ENCODE measurements at places on chromosomes 12 and 14.
A peak's percentile ranks its signal among the peaks of the same experiment; 100 is the strongest.

DNA sequence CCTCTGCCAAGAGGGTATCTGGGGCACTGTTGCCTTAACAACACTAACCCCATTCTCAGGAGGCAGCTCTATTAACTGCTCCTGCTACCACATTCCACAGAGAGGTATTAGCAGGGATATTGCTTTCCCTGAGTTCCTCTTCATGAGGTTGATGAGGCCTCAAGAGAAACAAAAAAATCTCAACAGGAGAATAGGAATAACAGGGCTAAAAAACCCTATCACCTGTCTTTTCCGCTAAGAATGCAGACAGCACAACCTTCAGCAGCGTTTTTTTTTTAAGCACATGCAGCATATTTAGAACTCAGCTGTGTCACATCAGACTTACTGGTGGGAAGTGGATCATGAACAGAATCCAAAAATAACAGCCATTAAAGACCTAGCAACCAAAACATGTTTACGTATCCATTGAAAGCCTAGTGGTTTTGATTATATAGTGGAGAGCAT is 29.2 kb downstream of the ATF7 start:
- DNase-seq = no peak

DNA sequence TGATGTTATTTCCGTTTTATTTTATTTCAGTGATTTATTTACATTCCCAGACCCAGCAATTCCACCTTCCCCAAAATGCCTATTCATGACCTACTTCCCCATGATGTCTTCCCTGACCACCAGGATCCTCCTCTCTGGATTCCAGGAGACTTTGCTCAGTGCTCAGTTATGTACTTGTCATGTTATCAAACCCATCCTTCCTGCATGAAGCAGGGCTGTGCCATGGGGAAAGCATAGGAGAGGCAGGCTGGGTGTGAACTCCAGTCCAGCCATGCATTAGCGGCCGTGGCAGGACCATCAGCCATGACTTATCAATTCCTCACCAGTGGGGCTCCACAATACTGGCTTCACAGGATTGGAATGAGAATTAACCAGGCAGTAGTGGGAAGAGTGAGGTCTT is 57.8 kb downstream of the B4GALNT3 start:
- no peak for DNase-seq

DNA sequence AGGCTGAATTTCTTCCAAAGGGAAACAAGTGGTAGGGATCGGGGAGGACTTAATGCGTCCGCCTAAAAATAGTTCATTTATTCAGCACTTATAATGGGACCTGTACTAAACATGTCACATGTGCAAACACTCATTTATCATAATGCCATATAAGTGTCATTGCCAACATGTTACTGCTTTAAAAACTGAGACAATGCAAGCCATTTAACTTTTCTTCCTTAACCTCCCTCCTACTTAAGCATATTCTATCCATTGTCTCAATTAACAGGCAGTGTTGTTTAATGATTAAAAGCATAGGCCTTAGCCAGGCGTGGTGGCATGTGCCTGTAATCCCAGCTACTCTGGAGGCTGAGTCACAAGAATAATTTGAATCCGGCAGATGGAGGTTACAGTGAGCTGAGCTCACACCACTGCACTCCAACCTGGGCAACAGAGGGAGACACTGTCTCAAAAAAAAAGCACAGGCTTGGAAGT is 13.5 kb upstream of the SCFD1 start:
- no peak for DNase-seq

- no peak for DNase-seq
Measured at GRCh38 chr14:21063479-21063878, 5.9 kb downstream of the RNASE8 start.

- no peak for DNase-seq
Measured at GRCh38 chr12:49777800-49778748, 36.7 kb downstream of the TMBIM6 start.

DNA sequence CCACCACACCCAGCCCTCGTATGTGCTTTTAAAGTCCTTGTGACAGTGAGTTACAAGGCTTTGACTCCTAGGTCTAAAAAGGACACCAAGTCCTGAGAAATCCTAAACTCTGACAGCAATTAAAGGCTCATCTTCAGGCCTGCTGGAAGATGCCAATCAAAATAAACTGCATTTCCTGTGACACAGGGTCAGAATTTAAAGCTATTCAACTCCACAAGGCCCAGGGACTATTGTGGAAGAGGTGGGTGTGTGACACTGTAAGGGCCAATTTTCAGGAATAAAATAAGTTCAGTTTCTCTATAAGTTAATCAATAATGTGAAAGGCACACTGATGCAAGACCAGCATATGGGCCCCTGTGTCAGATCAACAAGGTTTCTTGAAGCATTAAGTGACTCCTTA is 69.5 kb upstream of the HECTD1 start:
- no peak for DNase-seq

DNA sequence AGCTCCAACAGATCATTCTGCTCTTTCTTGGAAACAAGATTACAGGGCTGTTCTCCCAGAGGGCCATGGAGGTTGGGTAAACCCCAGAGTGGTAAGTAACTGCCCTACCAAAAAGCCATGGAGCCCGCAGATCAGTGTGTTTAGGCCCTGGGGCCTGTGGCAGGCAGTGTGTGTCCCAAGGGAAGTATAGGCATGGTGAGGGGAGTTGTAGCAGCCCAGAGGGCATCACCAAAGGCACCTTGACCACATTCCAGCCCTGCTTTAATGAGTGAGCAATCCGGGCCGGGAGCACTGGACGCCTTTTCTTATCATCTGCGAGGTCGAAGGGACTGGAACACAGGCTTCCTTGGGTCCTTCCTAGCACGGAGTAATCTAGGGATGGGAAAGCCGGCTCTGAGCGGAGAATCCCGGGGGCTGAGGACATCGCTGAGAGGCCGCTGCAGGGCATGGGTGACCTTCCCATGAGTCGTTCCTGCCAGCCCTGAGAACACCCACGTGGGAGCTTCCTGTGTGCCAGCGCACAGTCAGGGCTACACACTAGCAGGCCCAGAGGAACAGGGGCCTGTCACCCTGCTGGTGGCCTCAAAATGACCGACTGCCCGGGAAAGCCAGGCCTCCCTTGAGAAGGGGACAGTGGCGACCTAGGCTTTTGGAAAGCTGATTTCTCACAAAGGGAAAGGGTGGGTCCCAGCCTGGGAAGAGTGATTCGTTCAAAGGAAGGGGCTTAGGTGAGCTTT is 91.3 kb downstream of the NINJ2 start:
- no peak for DNase-seq

DNA sequence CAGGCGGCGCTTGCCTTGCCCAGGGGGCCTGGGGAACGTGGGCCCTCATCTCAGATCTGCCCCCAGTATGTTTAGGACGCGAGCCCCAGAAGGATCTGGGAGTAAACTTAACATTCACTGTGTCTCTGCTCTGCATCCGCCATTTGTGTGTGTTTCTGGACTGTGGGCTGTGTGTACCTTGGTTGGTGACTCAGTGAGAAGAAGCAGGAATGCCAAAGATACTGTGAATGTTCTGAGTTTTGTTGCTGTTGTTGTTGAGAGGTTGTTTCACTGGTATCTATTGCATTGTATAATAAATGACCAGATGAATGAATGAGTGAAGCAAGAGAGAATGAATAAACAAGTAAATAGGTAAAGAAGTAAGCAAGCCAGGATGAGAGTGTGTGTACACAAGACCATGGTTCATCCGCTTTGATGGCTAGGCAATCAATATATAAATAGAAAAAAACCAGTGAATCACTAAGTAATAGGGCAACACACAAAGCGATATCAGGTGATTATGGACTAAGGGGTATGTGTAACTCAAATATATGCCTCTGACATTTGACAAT is 20.5 kb downstream of the MEG3 start:
- no peak for DNase-seq

- DNase-seq = no peak
Measured at GRCh38 chr12:42673535-42673934, 84.0 kb upstream of the PRICKLE1 start.

DNA sequence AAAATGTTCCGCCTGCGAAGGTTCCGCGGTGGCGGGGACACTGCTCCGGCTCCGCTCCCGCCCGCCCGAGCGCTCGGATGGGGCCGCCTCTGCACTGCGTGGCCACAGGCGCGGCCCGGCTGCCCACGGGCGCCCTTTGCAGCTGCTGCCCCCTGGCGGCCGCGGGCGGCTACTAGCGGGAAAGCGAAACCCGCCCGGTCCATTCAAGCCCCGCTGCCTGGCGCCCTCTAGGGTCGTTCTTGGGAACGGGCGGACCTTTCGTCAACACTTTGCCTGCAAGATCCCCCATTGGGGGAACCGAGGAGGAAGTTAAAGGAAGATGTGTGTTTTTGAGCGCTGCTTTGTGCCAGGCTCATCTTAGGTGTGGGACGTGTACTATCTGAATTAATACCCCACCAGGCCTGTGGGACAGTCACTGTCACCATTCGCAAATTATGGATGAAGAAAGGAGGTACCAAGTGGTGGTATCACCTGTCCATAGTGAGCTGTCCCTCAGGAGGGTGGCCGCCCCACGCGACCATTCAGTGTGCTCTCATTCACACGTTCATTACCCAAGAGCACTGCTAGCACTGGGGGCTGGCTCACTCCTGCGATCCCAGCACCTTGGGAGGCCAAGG is 19.4 kb downstream of the GPR132 start:
- DNase-seq = peak; percentile 74

DNA sequence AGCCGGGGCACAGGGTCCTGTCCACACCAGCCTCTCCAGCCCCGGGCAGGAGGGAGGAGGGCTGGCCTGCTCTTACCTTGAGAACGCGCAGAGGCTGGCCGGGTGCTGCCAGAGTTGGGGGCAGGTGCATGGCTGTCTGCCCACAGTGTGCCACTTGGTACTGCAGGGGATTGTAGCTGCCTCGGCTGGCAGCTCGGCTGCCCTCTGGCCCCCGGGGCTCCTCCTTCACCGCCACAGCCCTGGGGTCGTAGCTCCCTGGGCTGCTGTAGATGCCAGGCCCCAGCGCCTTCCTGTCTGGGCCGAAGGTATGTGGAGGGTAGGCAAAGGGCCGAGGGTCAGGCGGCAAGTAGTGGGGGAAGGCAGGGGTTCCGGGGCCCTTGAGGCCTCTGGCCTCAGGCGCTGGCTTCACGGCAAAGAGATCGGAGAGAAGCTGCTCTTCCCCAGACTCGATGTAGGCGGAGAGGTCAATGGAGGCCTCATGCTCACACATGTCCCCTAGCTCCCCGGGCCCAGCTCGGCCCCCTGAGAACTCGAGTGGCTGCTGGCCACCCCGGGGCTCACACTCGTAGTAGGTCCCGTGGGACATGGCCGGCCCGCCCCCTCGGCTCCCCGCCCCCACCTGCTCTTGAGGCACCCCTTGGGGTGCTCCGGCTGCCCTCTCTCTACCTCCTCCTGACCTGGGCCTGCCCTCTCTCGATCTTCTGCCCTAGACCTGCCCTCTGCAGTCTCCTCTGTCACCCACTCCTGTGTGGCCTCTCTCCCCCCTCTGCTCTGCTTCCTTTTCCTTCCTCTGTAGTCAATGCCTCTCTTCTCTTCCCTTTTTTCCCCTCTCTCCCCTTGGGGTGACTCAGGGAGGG is at the start of gene CEBPE:
CEBPE (minus strand) TSS at position 750 of the 857 bp plus-strand sequence; CDS start at position 586, 164 bp downstream.
- no peak for DNase-seq

DNA sequence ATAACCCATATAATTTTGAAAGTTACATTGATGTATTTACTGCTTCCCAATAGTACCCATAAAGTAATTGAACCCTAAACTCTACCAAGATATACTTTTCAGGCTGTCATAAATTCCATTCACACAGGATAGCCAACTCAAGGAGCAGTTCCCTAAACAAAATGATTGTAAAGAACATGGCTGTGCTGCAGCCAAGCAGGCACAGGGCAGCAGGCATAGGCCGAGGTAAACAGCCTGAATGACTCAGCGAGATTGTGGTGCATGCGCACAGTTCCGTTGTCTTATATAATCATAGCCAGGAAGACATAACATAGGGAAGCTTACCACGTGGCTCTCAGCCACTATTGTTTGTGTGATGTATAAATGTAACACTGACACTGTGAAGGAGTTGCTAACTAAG is 344.9 kb downstream of the FSCB start:
- no peak for DNase-seq

DNA sequence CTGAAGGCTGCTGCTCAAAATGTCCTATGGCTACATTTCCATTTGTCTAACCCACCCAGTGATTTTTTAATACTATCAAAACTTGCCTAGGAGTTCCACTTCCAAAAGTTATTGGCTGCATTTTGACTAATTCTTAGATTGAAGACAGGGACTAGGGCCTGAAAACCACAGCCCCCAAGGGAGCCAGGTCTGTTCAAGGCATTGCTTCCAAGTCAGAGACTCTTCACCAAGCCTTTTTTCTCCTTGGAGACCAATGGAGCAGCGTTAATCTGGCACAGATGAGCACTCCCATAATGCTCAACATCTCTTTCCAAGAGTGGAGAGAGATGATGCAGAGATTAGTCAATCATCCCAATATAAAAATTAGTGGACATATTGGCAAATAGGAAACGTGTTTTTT is 112.5 kb upstream of the HIF1A start:
- no peak for DNase-seq

GRCh38 chr12:64544371-64545080 is 65.8 kb upstream of the RASSF3 start:
- DNase-seq = no peak

GRCh38 chr12:106889950-106890626 is 65.6 kb upstream of the TMEM263 start:
- DNase-seq = no peak

DNA sequence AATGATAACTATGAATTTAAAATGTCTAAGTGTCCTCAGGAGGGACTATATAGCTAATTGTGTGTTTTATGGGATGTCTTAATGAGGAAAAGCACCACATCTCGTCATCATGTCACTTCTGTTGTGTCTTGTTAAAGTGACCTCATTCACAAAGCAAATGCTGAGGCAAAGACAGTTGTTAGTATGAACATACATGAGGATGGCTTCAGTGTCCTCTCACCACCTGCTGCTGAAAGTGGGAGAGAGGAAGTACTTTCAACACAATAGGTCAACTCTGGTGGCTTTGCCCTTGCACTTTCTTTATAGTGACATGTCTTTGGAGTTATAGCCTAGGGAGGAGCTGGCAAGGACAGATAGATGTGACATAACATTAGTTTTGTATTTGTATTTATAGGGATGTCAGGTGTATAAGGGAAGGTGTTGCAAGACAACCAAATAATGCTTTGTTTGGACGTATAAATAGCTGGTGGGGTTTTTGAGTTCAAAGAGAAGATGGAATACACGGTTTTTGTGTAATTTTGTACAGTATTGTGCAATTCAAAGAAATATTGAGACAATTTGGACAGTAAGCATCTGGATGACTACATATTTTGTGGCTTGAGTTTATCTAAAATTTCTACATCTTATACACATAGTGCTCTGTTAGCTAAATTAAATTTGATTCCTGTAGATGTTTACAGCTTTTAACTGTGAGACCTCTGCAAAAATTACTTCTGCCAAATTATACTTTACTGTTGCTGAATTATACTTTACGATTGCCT is 131.7 kb upstream of the ATP2B1 start:
- no peak for DNase-seq

DNA sequence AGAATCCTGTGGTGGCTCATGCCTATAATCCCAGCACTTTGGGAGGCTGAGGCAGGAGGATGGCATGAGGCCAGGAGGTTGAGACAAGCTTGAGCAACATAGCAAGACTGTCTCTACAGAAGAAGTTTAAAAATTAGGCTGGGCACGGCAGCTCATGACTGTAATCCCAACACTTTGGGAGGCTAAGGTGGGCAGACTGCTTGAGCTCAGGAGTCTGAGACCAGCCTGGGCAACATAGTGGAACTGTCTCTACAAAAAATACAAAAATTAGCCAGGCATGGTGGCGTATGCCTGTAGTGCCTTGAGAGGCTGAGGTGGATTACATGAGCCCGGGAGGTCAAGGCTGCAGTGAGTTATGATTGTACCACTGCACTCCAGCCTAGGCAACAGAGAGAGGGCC is 998 bp upstream of the CYP27B1 start:
- DNase-seq = no peak

Data from NCI-H2227 treated with DMSO at 0.1 percent for 48 hours (cell line).